ENCODE measurements at places on chromosomes 5 and 9. TPM values are rescaled to one million over a fixed set of nuclear protein-coding genes. Genes with fewer than 3 reads are reported as not detected.

Gene RPP25L
- 33.7 TPM for total RNA-seq

Gene ST8SIA4
- total RNA-seq, result 0.76 TPM

Gene MARVELD2
- 17.2 TPM for total RNA-seq

Gene HTR4
- total RNA-seq, result not detected

Measured in hair follicular keratinocyte (primary cell).